GDM1 (cell line): ENCODE measurements at places on chromosomes 5 and 9.
A peak's percentile ranks its signal among the peaks of the same experiment; 100 is the strongest.

DNA sequence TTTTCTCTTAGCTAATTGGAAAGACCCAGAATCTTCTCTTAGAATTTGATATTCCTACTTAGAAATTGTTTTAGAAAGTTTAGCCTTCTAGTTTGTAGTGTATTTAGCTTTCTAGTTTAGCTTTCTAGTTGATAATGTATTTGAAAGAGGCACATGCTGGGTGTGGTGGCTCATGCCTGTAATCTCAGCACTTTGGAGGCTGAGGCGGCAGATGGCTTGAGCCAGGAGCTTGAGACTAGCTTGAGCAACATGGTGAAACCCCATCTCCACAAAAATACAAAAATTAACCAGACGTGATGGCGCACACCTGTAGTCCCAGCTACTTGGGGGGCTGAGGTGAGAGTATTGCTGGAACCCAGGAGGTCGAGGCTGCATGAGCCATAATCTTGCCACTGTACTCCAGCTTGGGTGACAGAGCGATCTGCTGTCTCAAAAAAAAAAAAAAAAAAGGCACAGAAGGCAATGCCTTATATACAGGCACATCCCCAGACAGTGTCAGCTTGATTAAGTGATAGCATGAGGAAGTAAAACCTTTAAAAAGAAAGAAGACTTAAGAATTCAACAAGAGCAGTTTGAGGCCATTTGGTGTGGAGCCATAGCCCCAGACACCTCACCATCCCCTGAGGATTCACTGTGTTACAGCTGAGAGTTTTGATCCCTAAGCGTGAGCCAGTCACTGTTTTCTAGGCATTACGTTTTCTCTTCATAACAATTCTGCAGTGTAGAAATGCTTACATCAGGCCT lies 34.6 kb downstream of the ZSWIM6 start:
- no peak for DNase-seq

GRCh38 chr9:75188756-75189155 lies 100.4 kb downstream of the OSTF1 start:
- DNase-seq, result no peak

- no peak for DNase-seq
Measured at GRCh38 chr5:176892663-176893062, 6.5 kb downstream of the HK3 start.

- no peak for DNase-seq
Measured at GRCh38 chr5:141402553-141403243, at the start of gene PCDHGA9. Gene PCDHGA9 (plus strand): TSS chr5:141402778. CDS start chr5:141402953, 175 bp downstream.

- no peak for DNase-seq
Measured at GRCh38 chr5:161483721-161484120, 62.8 kb downstream of the GABRB2 start.

GRCh38 chr5:181045316-181045715 lies 5.2 kb downstream of the BTNL9 start:
- DNase-seq, result no peak

DNA sequence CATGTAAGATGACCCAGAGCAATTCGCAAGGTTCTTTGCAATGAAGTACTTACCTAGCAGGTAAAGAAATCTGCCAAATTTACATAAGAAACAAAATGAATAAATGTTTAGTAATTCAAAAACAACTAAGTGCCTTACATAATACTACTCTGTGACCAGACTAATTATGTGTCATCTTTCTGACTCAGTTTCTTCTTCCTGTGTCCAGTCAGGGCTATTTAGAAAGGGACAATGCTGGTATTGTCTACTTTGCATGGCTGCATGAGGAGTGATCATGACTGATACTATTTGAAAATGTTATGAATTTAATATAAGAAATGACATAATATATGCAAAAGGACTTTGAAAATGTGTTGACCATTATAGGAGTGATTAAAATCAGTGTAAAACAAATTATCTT lies 210.0 kb downstream of the TMEM161B start:
- DNase-seq, result no peak

GRCh38 chr5:65050826-65051498 lies 282.2 kb downstream of the CWC27 start:
- no peak for DNase-seq

- no peak for DNase-seq
Measured at GRCh38 chr5:144510845-144511579, 340.3 kb downstream of the KCTD16 start.

GRCh38 chr5:101995585-101995984 lies 300.5 kb downstream of the SLCO4C1 start:
- no peak for DNase-seq

DNA sequence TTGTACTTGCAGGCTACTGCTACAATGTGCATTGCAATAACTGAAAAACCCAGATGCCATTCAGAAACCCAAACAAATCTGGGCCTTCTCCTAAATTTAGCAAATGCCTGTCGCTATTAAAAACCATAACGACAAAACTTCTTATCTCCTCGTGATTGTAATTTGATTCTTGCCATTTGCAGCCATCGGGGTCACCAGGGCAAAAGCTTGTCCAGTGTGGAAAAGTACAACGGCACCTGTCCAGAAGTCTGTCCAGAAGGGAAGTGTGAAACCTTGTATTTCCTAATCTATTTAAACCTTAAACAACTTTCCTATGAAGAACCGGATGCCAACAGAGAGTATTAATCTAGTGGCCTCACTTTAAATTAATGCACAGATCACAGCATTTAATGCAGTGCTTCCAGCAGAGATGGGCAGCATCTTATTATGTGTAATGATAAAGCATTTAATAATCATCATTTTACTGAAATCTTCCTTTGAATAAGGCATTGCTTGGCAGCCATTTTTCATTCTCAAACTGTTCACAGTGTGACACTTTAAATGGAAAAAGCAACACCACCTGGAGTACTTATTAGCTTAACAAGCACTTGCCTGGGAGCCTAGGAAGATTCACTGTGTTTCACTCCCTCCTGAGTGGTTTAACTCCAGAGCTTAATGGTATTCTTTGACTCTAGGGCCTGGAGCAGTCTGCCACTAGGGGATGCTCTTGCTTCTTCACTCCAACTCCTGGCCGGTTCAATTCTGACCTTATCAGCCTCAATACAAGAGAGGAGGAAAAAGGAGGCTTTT lies 4.9 kb upstream of the C7 start:
- DNase-seq, result peak; percentile 5

- DNase-seq, result no peak
Measured at GRCh38 chr5:134879456-134879855, 5.3 kb downstream of the TXNDC15 start.

- no peak for DNase-seq
Measured at GRCh38 chr9:99192786-99193465, 28.8 kb downstream of the ALG2 start.

GRCh38 chr5:75044406-75044805 lies 8.0 kb downstream of the GCNT4 start:
- DNase-seq, result no peak

GRCh38 chr5:39863926-39864552 lies 439.3 kb upstream of the DAB2 start:
- DNase-seq, result no peak

DNA sequence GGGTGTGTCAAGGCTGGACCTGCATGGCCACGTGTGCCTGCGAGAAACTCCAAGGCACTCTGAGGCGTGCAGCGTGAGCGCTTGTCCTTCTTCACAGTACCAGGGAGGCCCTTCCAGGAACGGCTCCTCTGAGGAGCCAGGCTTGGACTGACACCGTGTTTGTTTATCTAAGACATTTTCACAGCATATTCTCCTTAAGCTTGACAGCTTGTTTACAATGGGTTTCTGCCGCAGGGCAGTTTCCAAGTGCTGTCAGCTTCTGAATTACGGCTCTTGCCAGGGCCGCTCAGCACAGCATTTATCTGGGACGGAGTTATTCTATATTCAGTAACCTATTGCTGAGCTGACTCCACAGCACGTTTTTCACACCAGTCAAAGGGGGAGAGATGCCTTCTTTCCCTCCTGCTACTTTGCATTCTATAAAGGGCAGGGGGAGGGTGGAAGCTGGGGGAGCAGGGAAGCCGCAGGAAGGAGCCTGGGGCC lies 98.4 kb downstream of the LMNB1 start:
- no peak for DNase-seq

DNA sequence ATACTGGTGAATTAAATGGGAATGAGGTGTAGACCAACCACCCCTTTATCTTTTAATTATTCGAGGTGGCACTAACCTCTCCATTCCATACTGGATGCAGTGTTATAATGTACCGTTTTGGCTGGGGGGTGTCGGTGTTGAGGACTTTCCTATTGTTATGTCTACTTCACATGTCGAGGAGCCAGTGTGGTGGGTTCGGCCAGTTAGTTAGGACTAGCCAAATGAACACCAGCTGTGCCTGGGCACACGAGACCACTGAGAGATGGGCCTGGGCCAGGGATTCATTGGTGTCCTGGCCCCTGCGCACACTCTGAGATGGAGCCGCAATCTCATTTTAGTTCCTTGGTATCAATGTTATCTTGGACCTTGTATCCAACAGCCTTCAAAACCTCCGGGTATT lies 186.2 kb downstream of the CACNA1B start:
- no peak for DNase-seq

DNA sequence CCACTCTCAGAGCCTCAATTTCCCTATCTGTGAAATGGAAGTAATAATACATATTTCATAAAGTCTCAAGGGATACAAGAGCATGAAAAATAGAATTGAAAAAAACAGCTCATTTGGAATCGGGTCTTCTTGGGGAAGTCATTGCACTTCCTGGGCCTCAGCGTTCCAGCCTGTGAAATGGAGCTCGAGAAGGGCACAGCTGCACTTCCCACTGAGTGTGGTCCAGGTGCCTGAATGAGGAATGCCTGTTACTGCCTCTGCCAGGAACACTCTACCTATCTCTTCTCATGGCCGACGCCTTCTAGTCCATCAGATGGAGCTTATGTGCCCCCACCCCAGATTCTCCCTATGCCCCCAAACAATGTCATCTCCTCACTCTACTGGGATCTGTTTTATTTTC lies 924 bp upstream of the NEURL1B start:
- no peak for DNase-seq

DNA sequence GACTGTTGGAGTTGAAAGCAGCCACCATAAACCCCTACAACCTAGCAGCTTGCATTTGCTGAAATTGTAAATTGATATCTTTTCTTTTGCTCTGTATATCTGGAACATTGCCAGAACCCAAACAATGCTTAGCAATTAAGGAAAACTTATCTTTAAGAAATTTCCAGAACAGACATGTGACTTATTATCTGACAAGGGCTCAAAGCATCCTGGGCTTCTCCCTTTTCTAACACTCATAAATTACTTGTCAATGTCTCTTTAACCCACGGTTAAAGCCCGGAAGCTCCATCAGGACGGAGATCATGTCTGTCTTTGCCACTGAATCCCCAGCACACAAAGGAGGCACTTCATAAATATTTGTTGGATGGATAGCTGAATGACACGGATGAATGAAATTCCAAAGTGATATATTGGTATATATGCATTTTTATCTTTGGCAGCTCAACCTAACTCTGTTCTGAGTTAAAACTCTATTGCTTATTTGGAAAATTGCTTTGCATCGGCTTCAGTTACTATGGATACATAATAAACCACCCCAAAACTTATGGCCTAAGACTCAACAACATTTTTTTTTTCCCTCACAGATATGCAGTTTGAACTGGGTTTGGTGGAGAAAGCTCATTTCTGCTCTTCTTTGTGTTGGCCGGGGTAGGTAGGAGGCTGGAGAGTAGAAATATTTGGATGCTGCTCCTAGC lies 103.1 kb upstream of the CLINT1 start:
- no peak for DNase-seq

- DNase-seq, result no peak
Measured at GRCh38 chr5:164581889-164582288, 1076.5 kb downstream of the MAT2B start.
